ENCODE measurements at places on chromosomes 5 and 9. TPM values are rescaled to one million over a fixed set of nuclear protein-coding genes. Genes with fewer than 3 reads are reported as not detected.

VCAN gene
- 1.6 TPM for polyA plus RNA-seq

PCDHB6 gene
- polyA plus RNA-seq, result not detected

POLR3G gene
- polyA plus RNA-seq, result 2.8 TPM

ITGA2 gene
- polyA plus RNA-seq, result not detected

MRPS27 gene
- polyA plus RNA-seq, result 35.5 TPM

PRDM9 gene
- not detected for polyA plus RNA-seq

NADK2 gene
- polyA plus RNA-seq, result 4.1 TPM

HRH2 gene
- polyA plus RNA-seq, result 0.49 TPM

KIF24 gene
- not detected for polyA plus RNA-seq

FBP2 gene
- polyA plus RNA-seq, result not detected

TNFSF8 gene
- polyA plus RNA-seq, result 3.5 TPM

MACIR gene
- polyA plus RNA-seq, result 2.2 TPM

INSL6 gene
- 0.38 TPM for polyA plus RNA-seq

TMEM171 gene
- not detected for polyA plus RNA-seq

Data from IgD-negative memory B cell (primary cell).